ENCODE measurements at places on chromosomes 2 and 18.

- DNase-seq: no peak
These were observed 64.7 kb downstream of the LPIN1 start for GRCh38 chr2:11811036-11811654.

- DNase-seq: no peak
These were observed 51.4 kb upstream of the MRPL33 start for GRCh38 chr2:27720004-27720551.

DNA sequence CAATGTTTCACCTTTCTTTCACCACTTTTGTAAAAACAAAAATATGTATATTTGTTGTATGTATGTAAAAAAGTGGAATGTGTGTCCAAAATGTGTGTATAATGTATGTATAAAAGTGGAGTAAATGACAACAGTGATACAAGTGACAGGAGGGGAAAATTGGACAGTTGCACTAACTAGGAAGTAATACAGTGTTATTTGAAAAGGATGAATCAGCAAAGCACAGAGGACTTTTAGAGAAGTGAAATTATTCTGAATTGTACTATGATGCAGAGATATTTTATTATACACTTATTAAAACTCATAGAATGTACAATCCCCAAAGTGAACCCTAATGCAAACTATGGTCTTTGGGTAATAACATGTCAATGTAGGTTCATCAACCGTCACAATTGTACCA lies 331.3 kb upstream of the CNTNAP5 start:
- DNase-seq: no peak

- no peak for DNase-seq
These were observed 38.3 kb downstream of the NIFK start for GRCh38 chr2:121698318-121698930.

GRCh38 chr2:199382091-199382490 lies 75.6 kb downstream of the SATB2 start:
- no peak for DNase-seq

Data from GM18507 (cell line).